AG20443 (cell line): ENCODE measurements at places on chromosomes 4 and X.

DNA sequence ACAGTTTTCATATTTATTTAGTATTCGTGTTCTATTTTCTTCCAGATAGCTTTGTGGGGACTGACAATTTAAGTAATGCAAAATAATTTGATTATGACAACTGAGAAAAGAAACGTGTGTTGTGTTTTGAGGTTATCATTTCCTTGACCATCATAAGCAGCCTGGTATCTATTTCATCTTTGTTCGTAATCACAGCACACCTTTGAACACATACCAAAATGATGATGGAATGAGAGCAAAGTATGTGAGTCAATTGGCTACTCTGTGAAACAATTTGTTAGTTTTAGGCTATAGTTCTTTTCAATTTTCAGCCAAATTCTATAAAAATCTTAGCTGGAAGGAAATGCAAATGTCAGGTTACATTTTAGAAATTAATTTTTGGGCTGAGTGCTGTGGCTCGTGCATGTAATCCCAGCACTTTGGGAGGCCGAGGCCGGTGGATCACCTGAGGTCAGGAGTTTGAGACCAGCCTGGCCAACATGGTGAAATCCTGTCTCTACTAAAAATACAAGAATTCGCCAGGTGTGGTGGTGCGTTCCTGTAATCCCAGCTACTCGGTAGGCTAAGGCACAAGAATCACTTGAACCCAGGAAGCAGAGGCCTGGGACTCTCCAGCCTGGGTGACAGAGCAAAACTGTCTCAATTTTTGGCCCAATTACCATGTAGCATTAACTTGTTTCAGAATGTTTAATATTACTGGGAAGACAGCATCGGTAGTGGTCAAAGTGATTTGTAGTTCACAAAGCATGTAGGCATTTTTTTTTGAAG lies 1.1 kb upstream of the DUSP21 start:
- DNase-seq = no peak

DNA sequence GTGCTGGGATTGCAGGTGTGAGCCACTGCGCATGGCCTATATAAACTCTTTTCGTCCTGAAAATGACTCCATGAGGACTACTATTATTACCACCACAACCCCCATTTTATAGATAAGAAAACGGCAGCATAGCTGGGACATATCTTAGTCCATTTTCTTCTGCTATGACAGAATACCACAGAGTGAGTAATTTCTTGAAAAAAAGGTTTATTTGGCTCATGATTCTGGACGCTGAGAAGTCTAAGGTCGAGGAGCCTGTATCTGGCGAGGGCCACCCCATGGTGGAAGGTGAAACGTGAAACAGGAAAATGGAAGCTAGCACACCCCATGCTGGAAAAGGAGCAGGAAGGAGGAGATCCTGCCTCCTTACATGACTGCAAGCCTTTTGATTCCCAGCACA lies 68.9 kb downstream of the SMIM20 start:
- DNase-seq = no peak

- DNase-seq = no peak
These were observed 12.6 kb downstream of the CENPU start for GRCh38 chr4:184721254-184721653.

DNA sequence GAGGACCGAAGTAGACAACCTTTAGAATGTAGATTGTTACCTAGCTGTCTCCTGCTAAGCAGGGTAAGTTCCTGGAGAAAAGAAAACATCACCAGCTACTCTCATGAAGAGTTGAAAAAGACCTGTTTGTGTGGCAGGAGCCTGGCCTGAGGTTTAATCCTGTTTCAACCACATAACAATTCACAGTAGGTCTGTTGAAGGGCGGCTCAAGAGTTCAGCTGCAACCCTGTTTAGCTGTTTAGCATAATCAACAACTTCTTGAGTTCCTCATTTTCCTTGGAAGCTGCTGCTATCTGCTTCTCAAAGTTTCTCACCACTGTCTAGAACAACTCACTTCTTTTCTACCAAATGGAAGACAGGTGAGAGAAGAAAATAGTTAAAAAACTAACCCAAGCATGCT lies 170.4 kb upstream of the TET2 start:
- DNase-seq = no peak

- DNase-seq = peak; percentile 18
These were observed 136.6 kb downstream of the NHS start for GRCh38 chrX:17511556-17511955.

DNA sequence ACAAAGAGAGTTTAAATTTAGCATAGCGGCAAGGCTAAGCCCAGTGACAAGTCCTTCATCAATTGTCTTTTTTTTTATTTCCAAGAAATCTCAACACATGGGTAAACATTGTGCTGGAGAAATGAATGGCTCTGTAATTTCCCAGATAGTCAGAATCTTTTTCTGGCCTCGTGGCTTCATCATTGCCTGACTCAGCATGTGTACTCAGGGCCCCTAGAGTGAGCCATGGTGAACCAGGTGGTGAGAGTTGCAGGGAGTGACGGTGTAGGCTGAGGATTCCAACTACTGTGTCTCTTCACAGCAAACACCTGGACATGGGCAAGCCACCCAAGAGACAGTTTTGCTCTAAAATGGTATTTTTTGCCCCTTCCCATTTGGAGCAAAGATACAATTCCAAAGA lies 43.1 kb upstream of the UCP1 start:
- DNase-seq = no peak

GRCh38 chr4:107265859-107266258 lies 229.7 kb upstream of the DKK2 start:
- no peak for DNase-seq

GRCh38 chr4:94349193-94349592 lies 6.6 kb upstream of the HPGDS start:
- DNase-seq = no peak

DNA sequence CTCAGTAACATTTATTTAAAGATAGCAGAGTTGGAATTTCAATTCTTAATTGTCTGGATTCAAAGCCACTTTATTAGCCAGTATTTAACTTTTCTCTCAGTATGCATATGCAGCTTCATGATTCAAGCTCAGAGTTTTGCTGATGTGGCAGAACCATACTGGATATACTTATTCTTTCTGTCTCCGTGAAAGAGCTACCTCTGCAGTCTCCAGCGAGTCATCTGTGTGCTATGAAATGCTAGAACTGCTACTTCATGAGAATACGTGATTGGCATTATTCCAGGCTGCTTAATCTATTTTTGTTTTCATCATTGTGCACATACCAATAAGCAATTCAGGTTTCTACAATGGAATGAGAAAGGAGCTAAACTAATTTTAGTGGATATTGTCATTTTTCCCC lies 743.7 kb downstream of the C4orf33 start:
- DNase-seq = no peak

- no peak for DNase-seq
These were observed 23.2 kb upstream of the SORCS2 start for GRCh38 chr4:7169134-7169533.

GRCh38 chr4:26707342-26707741 lies 123.5 kb downstream of the TBC1D19 start:
- DNase-seq = no peak
